ENCODE measurements at places on chromosomes 13 and 19.

DNA sequence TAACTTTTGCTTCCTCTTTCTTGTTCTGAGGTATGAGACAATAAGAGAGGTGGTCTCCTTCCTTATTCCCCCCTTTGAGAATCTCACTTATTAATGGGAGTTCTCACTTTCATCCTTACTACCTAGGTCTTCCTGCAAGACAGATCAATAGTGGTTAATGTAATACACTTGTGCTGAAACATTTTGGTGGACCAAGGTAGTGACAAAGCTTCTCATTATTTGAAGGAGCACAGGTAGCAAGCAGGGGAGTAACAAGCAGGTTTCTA lies 17.9 kb downstream of the ZNF700 start:
- no peak for DNase-seq

DNA sequence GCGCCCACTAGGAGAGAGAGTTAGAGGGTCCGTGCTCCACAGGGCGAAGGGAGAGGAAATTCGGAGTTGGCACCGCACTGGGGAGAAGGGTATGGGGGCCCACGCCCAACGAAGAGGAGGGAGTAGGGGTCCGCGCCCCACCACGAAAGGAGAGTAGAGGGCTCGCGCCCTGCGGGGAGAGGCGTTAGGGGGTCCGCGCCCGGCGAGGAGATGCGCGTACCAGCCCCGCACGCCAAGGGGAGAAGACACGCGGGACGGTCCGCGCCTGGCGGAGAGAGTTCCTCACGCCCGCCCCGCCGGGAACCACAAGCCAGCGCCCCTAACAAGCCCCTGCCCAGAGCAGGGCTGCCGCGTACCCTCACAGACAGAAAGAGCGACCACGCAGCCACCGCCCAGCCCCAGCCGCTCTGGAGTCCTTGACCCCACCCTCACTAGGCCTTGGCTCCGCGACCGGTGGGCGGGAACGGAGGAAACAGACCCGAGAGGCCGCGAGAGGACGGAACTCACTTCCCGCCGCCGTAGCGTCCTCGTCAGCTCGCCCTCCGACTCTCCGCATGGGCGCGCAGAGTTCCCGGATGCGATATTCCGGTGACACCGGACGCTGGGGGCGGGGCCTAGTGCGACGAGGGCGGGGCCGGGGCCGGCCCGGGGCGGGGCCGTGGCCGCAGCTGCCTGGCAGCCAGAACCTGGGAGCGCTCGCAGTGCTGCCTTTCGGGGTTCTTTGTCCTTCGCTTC lies 20.0 kb upstream of the ZSCAN18 start:
- no peak for DNase-seq

- DNase-seq, result no peak
Observed at GRCh38 chr13:25249001-25249543, 38.2 kb downstream of the MTMR6 start.

GRCh38 chr19:281992-282391 lies 9.2 kb downstream of the PLPP2 start:
- no peak for DNase-seq

DNA sequence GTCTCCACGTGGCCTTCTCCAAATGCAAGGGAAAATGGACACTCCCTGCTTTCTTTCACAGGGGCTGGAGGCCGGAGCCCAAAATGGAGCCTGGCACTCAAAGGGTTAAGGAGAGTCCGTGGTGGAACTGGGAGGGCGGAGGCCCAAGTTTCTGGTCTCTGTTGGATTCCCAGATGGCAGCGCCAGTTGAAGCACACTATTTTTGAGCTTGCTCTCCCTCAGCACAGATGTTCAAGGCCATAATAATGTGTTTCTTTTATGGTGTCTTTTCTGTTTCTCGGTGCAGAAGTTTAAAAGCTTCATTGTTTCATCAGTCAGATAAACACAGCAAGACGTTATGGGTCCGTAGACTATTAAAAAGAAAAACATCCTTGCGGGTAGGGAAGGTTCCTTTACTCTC lies 67.6 kb downstream of the TNFRSF19 start:
- no peak for DNase-seq

DNA sequence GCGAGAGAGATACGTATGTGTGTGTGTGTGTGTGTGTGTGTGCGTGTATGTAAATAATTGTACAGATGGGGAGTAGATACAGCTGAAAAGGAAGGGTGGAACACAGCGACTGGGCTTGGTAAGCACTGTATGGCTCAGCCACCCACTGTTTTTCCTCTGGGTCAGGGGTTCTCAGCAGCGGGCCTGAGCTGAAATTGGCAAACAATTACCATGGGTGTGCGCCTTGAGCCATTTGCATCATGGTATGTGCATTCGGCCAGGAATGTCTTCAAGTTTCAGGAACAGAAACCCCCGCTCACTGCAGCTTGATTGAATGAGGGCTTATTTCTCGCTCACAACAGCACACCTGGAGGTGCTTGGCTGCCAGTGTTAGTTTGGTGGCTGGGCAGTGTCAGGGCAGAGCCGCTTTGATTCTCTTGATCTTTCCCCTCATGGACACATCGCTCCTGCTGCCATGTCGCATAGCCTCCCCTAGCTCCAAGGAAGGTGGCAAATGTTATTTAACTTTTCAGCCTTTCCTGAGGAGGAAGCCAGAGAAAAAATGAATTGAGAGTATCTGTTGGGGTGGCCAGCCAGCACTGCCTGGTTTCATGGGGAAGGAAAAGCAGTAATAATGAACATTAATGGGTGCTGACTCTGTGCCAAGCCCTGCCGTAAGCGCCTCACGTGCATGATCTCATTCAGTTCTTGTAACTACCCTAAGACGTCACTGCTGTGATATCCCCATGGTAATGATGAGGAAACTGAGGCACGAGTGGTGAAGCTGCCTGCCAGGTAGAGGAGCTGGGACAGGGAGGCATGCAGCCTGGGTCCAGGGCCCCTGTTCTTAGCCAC lies 126.9 kb downstream of the SIPA1L3 start:
- DNase-seq, result no peak

GRCh38 chr19:39818626-39819097 lies 15.3 kb downstream of the DYRK1B start:
- DNase-seq, result no peak

GRCh38 chr13:65966991-65967451 lies 1263.1 kb downstream of the PCDH9 start:
- no peak for DNase-seq

GRCh38 chr13:38900188-38900587 lies 90.4 kb downstream of the STOML3 start:
- no peak for DNase-seq

DNA sequence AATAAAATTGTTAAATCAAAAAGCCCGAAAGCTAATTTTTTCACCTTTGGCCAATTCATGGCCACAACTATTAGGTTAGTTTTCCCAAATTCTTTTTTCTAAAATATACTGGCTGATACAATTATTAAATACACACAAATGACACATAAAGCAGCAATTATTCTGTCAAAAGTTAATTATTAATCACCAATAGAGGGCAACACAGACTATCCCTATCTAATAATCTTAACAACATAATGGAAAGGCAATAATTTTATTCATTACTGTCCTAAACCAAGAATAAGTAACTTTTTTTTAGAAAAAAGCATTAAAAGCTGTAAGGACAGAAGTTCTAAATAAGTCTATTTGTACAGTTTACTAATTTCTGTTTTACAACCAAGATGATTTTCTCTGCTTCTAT lies 51.7 kb downstream of the KATNAL1 start:
- DNase-seq, result peak; percentile 16

DNA sequence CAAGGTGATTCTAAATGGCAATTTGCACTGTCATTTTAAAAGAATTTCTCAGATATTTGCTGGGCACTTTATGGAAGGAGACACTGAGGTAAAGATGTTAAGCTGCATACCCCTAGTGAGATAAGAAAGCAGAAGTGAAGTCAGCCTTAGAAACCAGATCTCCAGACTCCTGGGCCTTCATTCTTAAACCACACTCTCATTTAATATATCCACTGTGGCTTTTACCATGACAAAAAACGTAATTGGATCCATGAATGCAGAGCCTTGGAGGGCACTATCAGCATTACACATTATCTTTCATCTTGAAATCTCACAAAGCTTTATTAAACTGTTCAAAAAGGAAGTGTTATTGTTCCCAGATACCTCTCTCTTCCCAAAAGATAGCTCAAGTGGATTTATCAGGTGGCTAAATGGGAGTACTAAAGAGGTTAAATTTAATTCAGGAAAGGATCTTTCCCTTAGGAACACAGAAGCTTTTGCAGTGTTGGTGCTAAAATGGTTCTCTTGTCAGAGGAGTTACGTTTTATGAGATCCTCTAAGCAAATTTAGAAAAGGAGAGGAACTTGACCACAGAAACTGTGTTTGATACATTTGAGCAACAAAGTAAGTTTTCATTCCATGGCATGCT lies 1060.4 kb downstream of the EFNB2 start:
- DNase-seq, result no peak

DNA sequence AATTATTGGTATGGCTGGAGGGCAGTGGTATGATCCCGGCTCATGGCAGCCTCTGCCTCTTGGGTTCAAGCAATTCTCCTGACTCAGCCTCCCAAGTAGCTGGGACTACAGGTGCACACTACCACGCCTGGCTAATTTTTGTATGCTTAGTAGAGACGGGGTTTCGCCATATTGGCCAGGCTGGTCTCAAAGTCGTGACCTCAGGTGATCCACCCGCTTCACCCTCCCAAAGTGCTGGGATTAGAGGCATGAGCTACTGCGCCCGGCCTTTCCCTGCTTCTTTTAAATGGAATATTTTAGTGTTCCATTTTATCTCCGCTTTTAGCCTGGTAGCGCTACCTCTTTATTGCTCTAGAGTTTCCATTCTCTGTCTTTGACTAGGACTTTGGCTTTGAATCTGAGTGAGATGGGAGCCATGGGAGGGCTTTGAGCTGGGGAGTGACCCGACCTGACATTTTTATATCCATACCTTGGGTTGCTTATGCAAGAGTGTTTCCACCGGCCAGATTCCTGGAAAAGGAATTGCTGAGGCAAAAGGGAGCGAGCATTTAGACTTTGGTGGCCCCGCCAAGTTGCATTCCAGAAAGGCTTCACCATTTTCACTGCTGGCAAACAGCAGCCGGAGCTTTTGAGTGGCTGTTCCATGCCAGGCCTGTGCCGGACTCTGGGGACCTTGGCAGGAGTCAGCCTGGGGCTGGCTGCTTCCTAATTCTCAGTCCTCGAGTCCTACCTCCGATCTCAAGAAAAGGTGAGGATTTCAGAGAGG lies 22.9 kb downstream of the BICRA start:
- no peak for DNase-seq

DNA sequence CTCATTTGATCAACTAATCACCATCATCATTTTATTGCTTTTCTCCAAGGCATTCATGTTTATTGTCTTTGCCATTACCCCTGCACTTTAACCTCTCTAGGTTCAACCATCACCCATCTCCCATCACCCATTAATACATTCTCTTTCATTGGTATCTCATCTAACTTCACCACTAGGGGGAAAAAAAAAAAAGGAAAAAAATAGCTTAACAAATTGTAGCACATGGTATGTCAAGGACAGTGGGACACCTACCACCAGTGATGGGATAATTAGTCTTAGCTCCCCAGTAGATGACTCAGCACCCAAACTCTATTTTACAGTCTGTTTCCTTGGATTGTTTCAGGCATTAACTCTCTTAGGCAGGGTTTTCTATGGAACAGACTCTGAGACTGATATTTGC lies 1770.2 kb upstream of the MIR17HG start:
- DNase-seq, result no peak

- no peak for DNase-seq
Observed at GRCh38 chr19:7907544-7907943, 3.9 kb downstream of the MAP2K7 start.

GRCh38 chr19:45826934-45827333 lies 11.8 kb upstream of the RSPH6A start:
- DNase-seq, result no peak

DNA sequence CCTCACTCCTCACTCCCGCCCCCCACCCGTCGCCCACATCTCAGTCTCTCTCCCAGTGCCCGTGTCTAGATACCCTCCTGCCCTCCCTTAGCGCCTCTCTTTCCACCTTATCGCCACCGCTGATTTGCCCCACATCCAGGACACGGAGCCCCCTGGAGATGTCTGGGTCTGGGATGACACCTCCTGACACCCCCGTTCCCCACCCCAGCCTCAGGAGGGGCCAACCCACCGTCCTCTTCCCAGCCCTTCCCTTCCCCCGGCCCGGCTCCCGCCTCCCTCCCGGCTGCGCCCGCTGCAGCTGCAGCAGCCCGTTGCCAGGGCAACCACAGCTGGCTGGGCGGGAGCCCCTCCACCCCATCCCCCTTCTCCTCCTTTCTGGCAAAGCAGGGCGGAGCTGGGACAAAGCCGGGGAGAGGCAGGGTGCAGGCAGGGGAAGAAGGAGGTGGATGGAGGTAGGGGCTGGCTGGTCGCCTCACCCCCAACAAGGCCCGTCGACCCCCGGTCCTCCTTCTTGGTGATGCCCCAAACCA lies 13.5 kb downstream of the DPF1 start:
- no peak for DNase-seq

GRCh38 chr13:32425158-32425557 lies 2.8 kb downstream of the N4BP2L1 start:
- DNase-seq, result no peak

GRCh38 chr13:44084146-44084545 lies 204.4 kb downstream of the LACC1 start:
- DNase-seq, result no peak

GRCh38 chr13:44543369-44543768 lies 32.8 kb downstream of the TSC22D1 start:
- DNase-seq, result no peak

DNA sequence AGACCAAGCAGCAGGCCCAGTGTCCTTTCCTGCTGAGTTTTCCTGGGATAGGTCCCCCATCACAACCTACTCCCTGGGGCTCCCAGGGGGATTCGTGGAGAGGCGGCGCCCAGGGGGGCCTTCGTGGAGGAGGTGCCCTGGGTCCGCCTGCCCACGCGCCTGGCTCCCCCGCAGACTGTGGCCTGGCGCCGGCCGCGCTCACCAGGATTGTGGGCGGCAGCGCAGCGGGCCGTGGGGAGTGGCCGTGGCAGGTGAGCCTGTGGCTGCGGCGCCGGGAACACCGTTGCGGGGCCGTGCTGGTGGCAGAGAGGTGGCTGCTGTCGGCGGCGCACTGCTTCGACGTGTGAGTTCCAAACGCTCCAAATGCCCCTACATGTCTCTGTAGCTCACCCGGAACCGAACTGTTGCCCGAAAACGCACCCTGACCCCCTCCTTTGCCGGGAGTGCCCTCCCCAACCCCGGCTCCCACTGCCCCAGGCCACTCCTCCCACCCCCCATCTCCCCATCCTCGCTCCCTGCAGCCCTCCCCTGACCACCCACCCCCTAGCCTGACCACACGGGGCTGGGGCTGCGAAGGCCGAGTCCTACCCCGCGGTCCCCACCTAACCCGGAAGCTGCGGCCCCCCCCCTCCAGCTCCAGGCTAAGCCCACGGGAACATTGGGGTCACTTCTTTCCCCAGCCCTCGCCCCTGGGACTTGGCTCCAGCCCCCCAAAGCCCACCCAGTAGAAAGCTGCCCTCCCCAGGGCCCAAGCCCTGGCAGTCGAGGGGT lies 3.3 kb downstream of the TIMM13 start:
- no peak for DNase-seq

DNA sequence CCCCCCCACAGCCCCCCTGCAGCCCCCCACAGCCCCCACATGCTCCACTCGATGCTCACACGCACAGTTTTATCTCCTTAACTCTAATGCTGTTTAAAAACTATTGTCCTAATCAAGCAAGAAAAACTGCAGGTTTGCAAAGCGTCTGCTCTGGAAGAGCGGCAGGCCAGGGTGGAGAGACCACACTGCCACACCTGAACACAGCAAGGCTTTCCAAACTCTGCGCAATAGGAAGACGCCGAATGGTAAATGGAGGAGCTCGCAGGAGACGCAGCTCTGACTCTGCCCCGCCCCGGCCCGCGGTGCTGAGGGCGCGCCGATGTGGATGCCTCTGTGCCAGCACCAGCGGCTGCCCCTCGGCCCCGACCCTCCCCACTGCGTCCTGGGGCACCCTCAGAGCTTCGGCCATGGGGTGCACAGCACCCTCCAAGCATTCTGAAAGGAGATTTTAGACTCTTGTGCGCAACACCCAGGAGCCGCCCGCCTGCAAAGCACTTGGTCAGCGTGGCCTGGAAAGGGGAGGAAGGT lies 32.4 kb downstream of the RASA3 start:
- no peak for DNase-seq

Measured in CD4-positive, alpha-beta T cell treated with Interleukin-10 for 1 hour (primary cell).